ENCODE measurements at places on chromosomes 11 and 22. TPM values are rescaled to one million over a fixed set of nuclear protein-coding genes. Genes with fewer than 3 reads are reported as not detected.

DNA sequence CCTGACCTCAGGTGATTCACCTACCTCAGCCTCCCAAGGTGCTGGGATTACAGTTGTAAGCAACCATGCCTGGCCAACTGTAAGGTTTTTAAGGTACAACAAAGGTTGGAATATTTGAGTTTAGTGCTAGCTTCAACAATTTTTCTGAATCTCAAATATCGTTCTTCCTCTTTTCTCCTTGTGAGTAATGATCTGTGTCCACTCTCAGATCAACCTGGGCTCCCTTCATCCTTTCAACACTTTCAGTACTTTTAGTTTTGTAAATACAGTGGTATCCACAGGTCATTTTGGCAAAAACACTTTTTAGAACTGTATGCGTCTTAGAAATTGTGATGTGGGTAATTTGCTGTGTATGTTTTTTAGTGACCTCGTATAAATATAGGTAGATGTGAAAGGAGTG, 7.9 kb downstream of the PACS1 start:
- DNase-seq = no peak

Gene SYT7
- total RNA-seq = not detected

Gene MDK
- total RNA-seq = 26.7 TPM

Gene NPTXR
- 0.87 TPM for total RNA-seq

Gene MAJIN
- not detected for total RNA-seq

Gene TRIM48
- not detected for total RNA-seq

Gene EMID1
- total RNA-seq = 0.35 TPM

Gene KDM4E
- not detected for total RNA-seq

GRCh38 chr22:42764895-42765363, 44.3 kb upstream of the A4GALT start:
- no peak for DNase-seq

Gene DCUN1D5
- 94.5 TPM for total RNA-seq

DNA sequence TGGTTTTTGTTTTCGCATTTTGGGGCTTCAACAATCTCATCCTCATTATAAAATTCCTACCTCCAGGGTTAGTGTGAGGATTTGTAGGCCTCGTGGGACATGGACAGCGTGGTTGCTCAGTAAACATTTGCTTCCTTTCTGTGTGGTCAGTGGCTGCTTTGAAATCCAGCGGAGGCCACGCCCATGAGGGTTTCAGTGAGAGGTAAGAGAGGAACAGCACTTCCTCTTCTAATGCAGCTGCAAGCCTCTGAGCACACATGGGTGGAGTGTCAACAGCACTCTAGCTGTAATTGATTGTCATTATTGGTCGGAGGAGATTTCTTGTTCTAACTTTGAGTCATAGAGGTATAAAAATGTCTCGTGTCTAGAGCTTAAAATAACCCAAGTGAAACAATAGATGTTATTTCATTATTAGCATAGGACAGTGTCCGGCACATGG, 6.0 kb upstream of the ARHGAP42 start:
- peak; percentile 75 for DNase-seq

Gene TOMM22
- total RNA-seq = 34.1 TPM

- DNase-seq = no peak
Measured at GRCh38 chr22:27677905-27678458, 123.6 kb downstream of the MN1 start.

DNA sequence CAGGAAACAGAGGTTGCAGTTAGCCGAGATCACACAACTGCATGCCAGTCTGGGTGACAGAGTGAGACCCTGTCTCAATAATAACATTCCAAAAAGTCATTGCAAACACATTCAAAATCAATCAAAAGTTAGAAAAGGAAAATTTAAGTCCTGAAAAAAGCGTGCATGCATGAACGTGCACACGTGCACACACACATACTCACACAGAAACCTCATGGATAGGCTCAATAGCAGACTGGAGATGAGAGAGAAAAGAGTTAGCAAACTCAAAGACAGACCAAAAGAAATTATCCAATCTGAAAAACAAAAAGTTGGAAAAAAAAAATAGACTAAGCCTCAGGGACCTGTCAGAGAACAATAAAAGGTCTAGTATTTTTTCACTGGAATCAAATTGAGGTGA, 1005.6 kb downstream of the TBC1D22A start:
- DNase-seq = no peak

DNA sequence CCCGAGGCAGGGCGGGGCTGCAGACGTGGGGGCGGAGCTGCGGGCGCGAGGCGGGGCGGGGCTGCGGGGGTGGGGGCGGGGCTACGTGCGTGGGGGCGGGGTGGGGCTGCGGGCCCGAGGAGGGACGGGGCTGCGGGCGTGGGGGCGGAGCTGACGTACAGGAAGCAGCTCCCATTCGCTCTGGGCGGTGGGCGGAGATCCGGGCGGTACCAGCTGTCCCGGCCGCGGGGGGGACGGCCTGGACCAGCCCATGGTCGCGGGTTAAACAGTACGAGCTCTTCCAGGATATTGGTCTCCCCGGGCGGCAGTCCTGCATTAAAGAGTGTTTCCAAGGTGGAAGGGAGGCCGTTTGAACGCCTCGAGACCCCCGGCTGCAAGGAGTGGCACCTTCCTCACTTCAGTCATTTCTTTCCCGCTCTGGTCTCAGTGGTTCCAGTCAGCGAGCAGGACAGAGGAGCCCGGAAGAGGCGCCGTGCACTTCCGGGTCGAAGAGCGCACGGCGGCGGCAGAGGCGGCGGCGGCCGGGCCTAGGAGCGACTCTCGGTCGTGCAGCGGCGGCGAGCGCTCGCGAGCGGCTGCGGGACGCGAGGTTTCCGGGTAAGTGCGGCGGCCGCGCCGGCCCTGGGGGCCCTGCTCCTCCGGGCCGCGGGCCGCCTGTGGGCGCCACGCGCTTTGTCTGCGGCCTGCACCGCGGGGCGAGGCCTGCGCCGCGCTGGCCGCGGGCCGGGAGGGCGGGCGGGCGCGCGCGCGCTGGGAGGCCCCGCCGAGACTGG, at the start of gene PHRF1:
Gene PHRF1 (plus strand): TSS at position 475 of the 773 bp plus-strand sequence. CDS start 5,043 bp downstream, outside the sequence.
- peak; percentile 80 for DNase-seq

DNA sequence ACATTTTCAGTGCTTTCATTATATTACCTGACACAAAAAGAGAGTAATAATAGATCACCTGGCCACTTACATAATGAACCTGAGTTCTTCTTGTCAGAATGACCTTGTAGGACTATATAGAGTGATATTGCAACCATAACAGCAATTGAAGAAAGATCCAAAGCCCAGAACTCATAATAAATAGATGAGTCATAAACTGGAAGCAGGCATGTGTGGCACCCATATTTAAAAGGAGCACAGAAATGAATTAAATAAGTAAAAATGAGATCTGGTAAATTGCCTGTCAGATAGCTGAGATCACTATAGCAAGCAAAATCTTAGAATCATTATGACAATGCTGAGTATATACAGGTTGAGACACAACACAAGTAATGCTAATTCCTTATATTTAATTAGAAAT, 331.8 kb downstream of the AASDHPPT start:
- DNase-seq = peak; percentile 33
